Midbrain (tissue), 1 donor: ENCODE measurements at places on chromosomes 16 and 17.

GRCh38 chr17:50953831-50954601 is 87.9 kb upstream of the TOB1 start:
- DNase-seq = peak; percentile 24

DNA sequence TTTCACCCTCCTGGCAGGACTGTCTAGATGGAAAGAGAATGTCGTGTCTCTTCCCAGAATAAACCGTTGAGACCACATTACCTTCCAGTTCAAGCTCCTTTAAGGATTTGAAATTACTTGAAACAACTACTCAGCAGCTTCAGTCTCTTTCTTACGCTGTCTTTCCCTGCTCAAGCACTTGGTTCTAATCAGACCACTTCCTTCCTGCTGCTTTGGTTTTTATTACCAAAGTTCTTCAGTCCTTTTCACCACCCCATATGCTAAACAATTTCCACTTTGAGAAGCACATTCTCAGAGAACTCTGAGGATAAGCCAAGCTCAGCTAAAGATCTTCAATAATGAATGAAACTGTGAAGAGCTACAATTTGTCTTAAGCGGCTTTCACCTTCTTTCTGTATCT is 105.4 kb downstream of the STX8 start:
- DNase-seq = no peak

DNA sequence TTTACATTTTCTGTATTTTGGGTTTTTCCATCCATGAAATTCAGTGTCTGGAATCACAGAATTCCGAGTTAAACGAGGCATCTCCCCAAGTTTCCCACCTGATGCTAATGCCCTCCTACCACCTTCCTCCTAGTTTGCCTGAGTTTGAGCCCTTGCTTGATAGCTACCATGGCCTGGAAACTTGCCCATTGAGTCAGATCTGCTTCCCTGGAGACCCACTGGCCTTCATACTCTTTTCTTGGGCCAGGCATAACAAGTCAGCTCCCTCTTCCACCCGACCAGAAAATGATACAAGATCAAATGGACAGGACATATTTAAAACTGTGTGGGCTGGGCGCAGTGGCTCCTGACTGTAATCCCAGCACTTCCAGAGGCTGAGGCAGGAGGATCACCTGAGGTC is 10.2 kb downstream of the SETD1A start:
- DNase-seq = no peak

DNA sequence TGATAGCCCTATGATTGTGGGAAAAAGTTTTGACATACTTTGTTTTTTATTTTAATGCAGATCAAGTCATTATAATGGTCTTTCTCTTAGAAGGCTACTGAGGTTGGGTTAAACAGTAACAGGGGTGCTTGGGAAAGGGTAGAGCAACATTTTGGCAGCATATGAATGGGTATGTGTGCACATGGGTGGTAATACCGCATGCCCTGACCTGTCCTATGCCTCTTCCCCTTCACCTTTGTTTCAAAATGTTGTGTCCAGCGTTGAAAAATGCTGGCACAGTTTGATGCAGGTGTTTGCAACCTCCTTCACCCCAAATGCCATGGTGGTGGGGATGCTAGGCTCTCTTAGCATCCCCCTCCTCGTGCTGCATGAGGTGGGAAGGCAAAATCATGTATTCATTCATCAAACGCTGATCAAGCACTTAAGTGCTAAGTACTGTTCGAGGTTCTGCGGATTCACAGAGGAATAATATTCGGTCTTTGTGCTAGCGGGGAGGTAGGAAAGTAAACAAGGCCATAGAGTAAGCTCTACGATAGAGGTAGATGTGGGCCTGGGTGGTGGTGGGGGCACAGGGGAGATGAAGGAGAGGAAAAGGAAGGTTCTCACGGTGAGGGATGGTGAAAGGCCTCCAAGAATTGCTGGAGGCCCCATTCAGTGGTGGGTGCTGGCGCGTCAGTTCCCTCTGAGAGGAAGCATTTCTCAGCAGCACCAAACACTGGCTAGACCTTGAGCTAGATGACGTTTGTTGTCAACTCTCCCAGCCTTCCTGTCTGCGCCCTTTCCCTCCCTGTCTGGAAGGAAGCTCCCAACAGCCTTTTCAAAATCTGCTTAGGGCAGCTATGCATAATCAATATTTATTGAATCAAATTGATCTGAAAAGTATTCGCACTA is 13.3 kb upstream of the MARCHF10 start:
- no peak for DNase-seq

- DNase-seq = no peak
Measured at GRCh38 chr17:50501054-50501453, 7.2 kb upstream of the MYCBPAP start.

GRCh38 chr17:2388020-2388682 is 12.7 kb downstream of the MNT start:
- DNase-seq = no peak

DNA sequence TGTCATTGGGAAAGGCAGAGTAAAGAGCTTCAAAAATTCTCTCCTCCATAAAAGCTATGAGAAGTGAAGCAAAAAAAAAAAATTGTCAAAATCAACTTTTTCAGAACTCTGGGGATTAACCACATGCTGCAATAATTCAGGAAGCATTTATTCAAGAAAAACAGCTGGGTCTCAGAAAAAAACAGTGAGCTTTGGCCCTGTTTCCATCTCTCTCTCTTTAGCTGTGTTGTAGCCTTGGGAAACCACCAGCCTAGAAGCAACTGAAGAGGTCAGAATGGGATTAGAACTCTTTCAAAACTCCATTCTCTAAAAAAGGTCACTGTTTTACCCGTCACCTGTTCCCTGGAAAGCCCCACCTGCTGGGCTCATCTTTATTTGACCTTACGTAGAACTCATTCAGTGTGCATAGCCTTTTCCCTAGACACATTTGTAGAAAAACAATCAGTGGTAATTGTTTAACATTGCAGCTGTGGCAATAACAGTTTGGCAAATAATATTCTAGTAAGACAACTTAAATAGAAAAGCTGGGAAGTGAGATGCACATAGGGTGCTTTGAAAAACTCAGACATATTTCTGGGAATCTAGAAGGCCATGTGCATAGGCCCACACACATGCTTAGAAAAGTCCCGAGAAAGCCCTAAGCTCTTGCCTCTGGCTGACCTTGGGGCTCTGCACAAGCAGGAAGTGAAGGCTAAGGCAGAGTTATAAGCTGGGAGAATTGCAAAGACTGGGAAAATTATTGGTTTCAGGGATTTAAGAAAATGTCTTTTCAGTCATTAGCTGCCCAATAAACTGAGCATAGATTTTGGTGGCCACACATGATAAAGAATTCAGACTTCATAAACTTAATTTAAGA is 18.0 kb downstream of the SLC5A11 start:
- no peak for DNase-seq

- DNase-seq = peak; percentile 51
Measured at GRCh38 chr16:71258372-71258771, 27.9 kb upstream of the HYDIN start.

GRCh38 chr17:29150161-29150560 is 30.0 kb downstream of the MYO18A start:
- DNase-seq = no peak

GRCh38 chr17:30369995-30370394 is 8.7 kb upstream of the CPD start:
- DNase-seq = no peak
